ENCODE measurements at places on chromosomes 3 and 15.

GRCh38 chr3:46301122-46301835, 52.6 kb upstream of the CCR2 start:
- no peaks in the 10 kb centered on the region for H3K27me3 ChIP-seq
- no peak overlapping the region for H3K27ac ChIP-seq
- no peak overlapping the region for H3K4me3 ChIP-seq
- DNase-seq: no peak
- no peaks in the 10 kb centered on the region for H3K36me3 ChIP-seq

DNA sequence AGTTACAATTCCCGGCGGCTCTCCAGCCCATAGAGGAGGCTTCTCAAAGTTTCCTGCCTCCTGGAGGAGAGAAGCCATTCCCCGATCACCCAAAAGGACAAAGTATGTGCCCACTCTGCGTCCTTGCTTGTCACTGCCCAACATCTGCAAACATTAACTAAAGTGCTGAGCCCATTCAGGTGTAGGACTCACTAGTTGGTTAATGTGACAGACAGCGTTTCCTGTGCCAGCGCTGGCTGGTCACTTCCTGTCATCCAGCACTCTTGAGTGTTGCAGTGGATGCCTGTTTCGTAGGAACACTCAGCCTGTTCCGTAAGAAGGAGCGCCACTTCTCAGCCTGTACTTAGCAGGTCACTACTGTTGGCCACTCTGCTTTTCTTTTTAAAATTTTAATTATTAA, 100.3 kb downstream of the APBA2 start:
- no peak overlapping the region for H3K4me3 ChIP-seq
- peaks cover 10% of the 10 kb centered on the region for H3K4me1 ChIP-seq
- no peak overlapping the region for H3K27ac ChIP-seq
- H3K36me3 ChIP-seq: no peaks in the 10 kb centered on the region
- H3K27me3 ChIP-seq: no peaks in the 10 kb centered on the region

- H3K4me1 ChIP-seq: peaks cover 4% of the 10 kb centered on the region
- no peaks in the 10 kb centered on the region for H3K36me3 ChIP-seq
- H3K4me3 ChIP-seq: no peak overlapping the region
- no peak overlapping the region for H3K27ac ChIP-seq
- no peak for DNase-seq
These were observed 191.3 kb downstream of the ADAMTSL3 start for GRCh38 chr15:83845230-83845629.

DNA sequence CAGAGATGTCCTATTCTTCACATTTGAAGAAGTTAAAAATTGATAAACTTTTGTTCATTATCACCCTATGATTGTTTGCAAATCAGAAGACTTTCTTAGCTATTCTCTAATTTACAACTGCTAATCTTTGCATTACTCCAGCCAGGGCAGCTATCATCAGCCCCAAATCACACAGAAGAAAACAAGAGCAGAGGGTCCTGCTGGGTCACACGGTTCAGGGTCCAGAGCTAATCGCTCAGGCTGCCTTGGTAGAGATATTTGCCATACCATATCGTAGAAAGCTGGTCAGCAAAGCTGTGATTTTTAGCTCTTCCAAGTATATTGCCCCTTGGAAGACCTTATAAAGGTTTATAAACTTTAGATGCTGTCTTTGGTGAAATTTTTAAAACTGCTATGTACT, 181.4 kb downstream of the MAGI1 start:
- DNase-seq: no peak
- no peaks in the 10 kb centered on the region for H3K27me3 ChIP-seq
- no peak overlapping the region for H3K27ac ChIP-seq
- peaks cover 28% of the 10 kb centered on the region for H3K4me1 ChIP-seq
- no peaks in the 10 kb centered on the region for H3K36me3 ChIP-seq

GRCh38 chr3:172171396-172172075, 132.2 kb downstream of the FNDC3B start:
- no peak overlapping the region for H3K4me3 ChIP-seq
- H3K27ac ChIP-seq: peak overlapping the region; percentile 96
- no peaks in the 10 kb centered on the region for H3K27me3 ChIP-seq
- DNase-seq: no peak

DNA sequence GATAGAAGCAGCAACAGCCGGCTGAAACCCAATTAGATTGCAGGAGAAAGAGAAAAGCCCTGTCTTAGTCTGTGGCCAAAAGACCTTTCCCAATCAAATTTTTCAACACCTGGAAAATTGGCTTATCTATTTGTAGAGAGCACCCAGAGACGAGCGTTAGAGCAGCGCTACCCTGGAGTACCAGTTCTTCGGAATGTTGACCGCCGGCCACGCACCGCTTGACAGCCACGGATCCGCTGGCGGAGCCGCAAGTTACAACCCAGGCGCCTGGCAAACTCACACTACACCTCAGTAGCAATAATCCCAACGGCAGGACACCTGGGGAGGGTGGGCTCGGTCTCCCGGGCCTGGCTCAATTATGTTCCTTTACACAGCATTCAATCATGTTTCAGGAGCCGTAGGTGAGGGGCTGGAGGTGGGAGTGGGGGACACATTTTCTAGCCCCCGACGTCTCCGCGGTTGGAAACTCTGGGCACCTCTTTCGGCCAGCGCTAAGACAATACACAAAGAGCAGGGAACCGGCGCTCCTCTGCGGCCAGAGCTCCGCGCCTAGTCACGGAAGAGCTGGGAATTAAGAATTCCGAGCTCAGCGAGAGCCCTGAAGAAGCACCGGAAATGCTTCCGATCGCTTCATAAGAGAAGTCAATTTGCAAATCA, 1.2 kb downstream of the MB21D2 start:
- peaks cover 2% of the 10 kb centered on the region for H3K27me3 ChIP-seq
- peaks cover 66% of the 10 kb centered on the region for H3K4me1 ChIP-seq
- H3K27ac ChIP-seq: peak overlapping the region; percentile 100
- DNase-seq: peak; percentile 55
- H3K36me3 ChIP-seq: no peaks in the 10 kb centered on the region
- peak overlapping the region; percentile 100 for H3K4me3 ChIP-seq

DNA sequence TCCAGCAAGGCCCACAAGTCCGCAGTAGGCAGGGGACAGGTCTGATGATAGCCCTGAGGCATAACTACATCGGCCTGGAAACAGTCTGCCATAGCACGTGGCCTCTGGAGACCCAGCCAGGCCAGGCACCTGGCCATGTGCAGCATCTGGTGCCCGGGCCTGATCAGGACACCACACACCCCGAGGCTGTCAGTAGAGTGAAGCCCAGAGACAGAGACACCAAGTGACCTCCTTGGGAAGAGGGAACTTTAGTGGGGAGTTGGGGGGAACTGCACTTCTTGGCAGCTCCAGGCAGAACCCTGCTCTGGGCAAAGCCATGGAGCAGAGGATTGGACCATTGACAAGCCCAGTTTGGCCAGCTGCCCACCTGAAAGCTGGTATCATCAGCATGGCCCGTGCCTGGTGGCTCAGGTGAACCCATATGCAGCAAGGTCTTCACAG, 1.2 kb downstream of the SHISA5 start:
- H3K27me3 ChIP-seq: no peaks in the 10 kb centered on the region
- no peak overlapping the region for H3K27ac ChIP-seq
- peak overlapping the region; percentile 82 for H3K4me3 ChIP-seq
- peaks cover 34% of the 10 kb centered on the region for H3K4me1 ChIP-seq
- DNase-seq: no peak

DNA sequence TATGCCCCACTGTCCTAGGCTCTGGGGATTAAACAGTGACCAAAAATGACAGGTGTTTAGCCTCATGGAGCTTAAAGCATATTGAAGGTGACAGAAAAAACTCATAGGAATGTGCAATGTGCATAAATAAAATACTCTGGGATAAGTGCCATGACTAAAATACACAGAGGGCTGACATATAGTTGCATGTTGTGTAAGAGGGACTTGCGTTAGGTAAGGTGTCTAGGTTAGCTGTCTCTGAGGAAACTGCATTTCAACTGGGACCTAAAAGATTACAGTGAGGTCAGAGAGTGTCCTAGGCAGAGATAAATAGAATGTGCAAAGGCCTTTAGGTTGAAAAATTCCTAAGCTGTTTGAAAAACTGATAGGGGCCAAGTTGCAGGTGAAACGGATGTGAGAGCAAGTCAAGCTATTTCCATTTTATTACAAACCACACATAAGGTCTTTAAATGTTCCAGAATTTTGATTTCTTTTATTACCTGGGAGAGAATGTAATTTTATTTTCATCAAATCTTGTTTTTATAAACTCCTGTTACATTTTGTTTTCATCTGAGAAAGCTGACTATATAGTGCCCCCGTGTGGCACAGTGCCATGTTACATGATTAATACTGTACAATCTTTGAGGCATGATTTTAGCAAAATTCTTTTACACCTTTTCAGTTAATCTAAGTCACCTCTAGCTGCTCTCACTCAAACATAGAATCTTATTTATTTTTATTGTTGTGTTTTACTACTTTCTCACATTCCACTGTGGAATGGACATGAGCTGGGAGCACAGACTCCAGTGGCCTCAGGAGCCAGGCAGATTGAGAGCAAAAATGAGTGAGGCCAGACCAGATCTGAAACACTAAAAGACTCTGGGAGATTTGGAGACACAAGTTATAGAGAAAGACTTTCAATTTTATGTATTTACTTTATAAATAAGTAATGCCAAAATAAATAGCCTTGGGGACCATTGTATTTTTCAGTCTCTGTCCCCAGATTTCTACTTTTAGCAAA, 259.6 kb upstream of the ZNF717 start:
- H3K4me3 ChIP-seq: no peak overlapping the region
- no peaks in the 10 kb centered on the region for H3K36me3 ChIP-seq
- no peaks in the 10 kb centered on the region for H3K27me3 ChIP-seq
- H3K4me1 ChIP-seq: peaks cover 71% of the 10 kb centered on the region
- DNase-seq: peak; percentile 42
- H3K27ac ChIP-seq: peak overlapping the region; percentile 99

GRCh38 chr3:124113485-124113884, 121.6 kb upstream of the ROPN1 start:
- no peak overlapping the region for H3K27ac ChIP-seq
- H3K27me3 ChIP-seq: no peaks in the 10 kb centered on the region
- no peaks in the 10 kb centered on the region for H3K36me3 ChIP-seq
- H3K4me1 ChIP-seq: peaks cover 12% of the 10 kb centered on the region
- no peak overlapping the region for H3K4me3 ChIP-seq
- DNase-seq: no peak

- no peak overlapping the region for H3K27ac ChIP-seq
- H3K4me1 ChIP-seq: peaks cover 9% of the 10 kb centered on the region
- DNase-seq: no peak
- H3K36me3 ChIP-seq: peaks cover 2% of the 10 kb centered on the region
- no peak overlapping the region for H3K4me3 ChIP-seq
- H3K27me3 ChIP-seq: no peaks in the 10 kb centered on the region
These were observed 258.8 kb downstream of the FAM43A start for GRCh38 chr3:194944526-194944925.

GRCh38 chr3:74314696-74315095, 299.8 kb downstream of the CNTN3 start:
- no peak for DNase-seq
- H3K27me3 ChIP-seq: no peaks in the 10 kb centered on the region
- peaks cover 24% of the 10 kb centered on the region for H3K36me3 ChIP-seq
- H3K4me1 ChIP-seq: peaks cover 10% of the 10 kb centered on the region

DNA sequence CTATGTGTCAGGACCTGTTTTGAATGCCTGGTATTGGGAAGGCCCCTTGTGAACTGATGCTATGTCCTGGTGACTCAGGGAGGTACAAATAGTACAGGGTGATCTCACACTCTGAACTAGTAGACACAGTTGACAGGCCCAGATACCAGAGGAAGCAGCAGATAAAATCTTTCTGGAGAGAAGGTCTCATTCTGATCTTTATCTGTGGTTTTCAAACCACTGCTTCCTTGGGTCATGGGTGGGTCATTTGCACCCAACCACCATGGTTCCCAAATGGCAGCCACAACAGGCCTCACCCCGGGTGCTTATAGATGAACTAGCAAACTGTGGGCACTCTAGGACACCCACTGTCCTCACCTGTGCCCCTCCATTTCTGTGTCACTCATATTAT, 43.4 kb downstream of the PXYLP1 start:
- no peak overlapping the region for H3K4me3 ChIP-seq
- no peak for DNase-seq
- 0 out of 2 replicates have a peak, but pooled peaks cover 7% of the 10 kb centered on the region for H3K4me1 ChIP-seq
- peaks cover 2% of the 10 kb centered on the region for H3K36me3 ChIP-seq
- no peaks in the 10 kb centered on the region for H3K27me3 ChIP-seq

GRCh38 chr15:83012076-83012426, 612 bp upstream of the C15orf40 start:
- no peak for DNase-seq
- no peaks in the 10 kb centered on the region for H3K27me3 ChIP-seq
- peaks cover 34% of the 10 kb centered on the region for H3K4me1 ChIP-seq
- H3K27ac ChIP-seq: peak overlapping the region; percentile 85

DNA sequence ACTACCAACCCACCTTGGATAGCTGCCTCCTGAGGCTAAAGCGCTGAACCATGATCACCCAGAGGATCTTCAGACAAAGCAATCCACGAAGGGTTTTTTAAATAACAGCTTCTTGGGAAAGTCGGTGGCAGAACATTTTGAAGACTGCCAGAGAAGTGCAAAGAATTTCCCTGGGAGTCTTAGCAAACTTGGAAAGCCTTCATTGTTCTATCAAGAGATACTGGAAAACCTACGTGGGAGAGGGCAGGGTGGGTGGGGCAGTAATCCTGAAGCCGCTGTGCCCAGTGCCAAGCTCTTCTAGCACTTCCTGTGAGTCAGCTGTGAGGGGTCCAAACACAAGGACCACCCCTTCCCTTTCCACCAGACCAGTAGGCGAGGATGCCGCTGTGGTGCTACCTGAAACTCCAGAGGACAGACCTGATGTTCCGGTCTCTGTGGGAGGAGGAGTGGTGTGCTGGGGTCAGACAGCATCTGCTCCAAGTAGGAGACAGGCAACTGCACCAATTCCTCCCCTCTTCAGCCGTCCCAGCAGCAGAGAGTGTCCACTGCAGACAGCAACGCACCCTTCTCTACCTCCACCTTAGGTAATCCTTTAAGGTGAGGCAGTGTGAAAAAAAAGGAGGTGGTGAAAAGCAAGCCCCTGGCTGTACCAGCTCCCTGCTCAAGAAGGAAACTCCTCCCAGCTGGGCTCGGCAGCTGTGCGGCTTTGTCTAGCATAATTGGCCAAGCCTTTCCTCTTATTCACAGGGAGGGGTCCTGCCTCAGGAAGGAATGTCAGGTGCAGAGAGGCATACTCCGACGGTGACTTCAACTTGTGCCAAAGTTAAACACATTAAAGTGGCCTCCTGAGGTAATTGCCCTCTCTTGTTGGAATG, 99.0 kb downstream of the TMCC1 start:
- no peaks in the 10 kb centered on the region for H3K27me3 ChIP-seq
- DNase-seq: peak; percentile 77
- peaks cover 35% of the 10 kb centered on the region for H3K4me1 ChIP-seq
- H3K36me3 ChIP-seq: no peaks in the 10 kb centered on the region
- peak overlapping the region; percentile 67 for H3K4me3 ChIP-seq

GRCh38 chr15:79329171-79329611, 18.3 kb downstream of the TMED3 start:
- H3K4me3 ChIP-seq: no peak overlapping the region
- 0 out of 2 replicates have a peak overlapping the region, but pooled peaks have one; percentile 60 for H3K27ac ChIP-seq
- no peak for DNase-seq
- H3K36me3 ChIP-seq: peaks cover 7% of the 10 kb centered on the region

Data from WTC11 (cell line).